ENCODE measurements at places on chromosomes 4 and X.

- no peak for DNase-seq
Measured at GRCh38 chr4:8343262-8343966, 73.9 kb downstream of the HTRA3 start.

- no peak for DNase-seq
Measured at GRCh38 chr4:33482773-33483172, 2761.5 kb downstream of the ARAP2 start.

GRCh38 chr4:151260526-151260925 lies 16.4 kb upstream of the PRSS48 start:
- DNase-seq, result peak; percentile 7

- peak; percentile 6 for DNase-seq
Measured at GRCh38 chr4:126530996-126531585, 1101.7 kb upstream of the INTU start.

DNA sequence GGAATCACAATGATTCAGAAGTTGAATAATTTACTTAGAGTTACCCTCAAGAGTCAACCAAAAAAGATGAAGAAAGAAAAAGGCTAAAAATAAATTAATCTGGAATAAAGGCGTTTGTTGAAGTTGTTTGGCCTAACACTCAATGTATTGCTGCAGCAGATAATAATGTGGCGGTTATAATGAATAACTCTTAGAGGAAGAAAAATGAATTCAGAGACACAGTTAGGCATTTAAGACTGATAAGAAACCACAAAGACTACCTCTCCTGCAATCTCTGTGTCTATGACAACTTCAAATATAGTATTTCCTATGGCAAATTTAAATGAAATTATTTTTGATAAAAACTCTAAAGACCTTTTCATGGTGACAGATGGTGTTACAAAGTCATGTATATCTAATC lies 1369.1 kb upstream of the AGA start:
- no peak for DNase-seq

DNA sequence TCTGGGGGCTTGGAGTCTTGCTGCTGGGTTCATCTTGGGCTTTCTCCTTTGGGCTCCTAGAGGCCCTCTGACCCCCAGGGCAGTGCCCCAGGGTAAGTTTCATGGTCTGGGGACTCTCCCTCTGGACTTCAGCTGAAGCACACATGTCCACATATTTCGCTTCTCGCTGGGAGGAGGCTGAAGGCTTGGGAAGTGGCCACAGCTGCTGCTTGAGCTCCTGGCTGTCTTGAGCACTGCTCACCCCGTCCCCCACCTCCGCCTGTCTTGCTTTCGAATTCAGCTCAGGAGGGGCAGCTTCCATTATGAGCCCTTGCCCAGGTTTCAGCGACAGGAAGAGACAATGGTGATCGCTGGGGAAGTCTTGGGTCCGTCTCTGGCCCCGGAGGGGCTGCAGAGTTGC lies 3.7 kb downstream of the C4orf54 start:
- DNase-seq, result no peak

- DNase-seq, result peak; percentile 96
Measured at GRCh38 chr4:76658231-76659102, 223.4 kb downstream of the SHROOM3 start.

Data from fibroblast of upper back skin (primary cell).